ENCODE measurements at places on chromosomes 6 and 20.

DNA sequence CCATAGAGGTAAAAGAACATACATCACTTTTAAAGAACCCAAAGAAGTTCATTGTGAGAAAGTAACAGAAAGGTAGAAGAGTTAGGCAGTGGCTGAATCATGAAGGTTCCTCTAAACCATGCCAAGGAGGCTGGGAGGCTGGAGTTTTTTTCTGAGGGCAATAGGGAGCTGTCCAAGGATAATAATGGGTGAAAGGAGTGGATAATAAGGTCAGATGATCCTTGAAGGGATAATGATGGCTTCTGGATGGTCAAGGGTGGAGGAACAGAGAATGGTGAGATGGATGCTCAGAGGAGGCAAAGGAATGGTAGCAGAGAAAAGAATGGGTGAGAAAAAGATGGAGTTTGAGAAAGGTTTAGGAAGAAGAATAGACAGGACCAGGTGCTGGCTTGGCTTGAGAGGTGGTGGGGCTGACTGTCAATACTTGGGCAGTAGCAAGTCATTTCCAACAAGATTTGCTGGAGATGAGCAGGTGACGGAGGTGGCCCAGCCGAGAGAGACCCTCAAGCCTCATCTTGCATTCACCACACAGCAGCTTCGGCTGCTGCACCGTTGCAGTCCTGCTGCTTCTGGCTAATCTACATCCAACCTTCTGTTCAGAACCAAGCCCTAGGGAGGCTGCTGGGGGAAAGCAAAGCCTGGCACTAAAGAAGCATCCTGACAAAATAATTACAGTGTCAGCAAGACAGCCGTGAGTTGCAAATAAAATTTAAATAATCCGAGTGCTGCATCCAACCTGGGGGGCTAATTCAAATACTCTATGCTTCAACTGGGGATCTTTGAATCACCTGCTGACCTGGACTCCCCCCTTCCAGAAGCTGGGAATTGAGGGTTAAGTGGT lies 131.2 kb upstream of the KCNG1 start:
- no peak for DNase-seq

- DNase-seq: no peak
Measured at GRCh38 chr6:5906842-5907241, 99.9 kb downstream of the NRN1 start.

GRCh38 chr6:63936399-63936798 lies 300.8 kb downstream of the PHF3 start:
- DNase-seq: no peak

- DNase-seq: no peak
Measured at GRCh38 chr6:15368873-15369272, 123.0 kb downstream of the JARID2 start.

DNA sequence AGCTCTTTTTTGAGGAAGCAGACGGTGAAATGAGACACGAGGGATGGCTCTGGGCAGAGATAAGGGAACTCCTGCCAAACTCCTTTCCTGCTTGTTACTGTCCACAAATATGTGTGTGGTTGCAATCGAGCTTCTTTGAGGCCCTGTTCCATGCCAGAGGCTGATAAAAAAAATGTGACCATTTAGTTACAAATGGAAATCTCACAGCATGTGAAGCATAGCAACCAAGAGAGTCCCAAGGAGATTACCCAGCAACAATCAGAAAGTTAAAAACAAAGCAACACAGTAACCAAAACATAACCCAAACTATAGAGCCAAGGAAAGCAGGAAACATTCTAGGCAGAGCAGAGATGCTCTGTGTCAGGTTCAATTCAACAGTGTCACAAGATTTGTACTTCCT lies 35.4 kb upstream of the HMGN3 start:
- no peak for DNase-seq

GRCh38 chr20:37359836-37360235 lies 13.9 kb downstream of the SRC start:
- DNase-seq: no peak

DNA sequence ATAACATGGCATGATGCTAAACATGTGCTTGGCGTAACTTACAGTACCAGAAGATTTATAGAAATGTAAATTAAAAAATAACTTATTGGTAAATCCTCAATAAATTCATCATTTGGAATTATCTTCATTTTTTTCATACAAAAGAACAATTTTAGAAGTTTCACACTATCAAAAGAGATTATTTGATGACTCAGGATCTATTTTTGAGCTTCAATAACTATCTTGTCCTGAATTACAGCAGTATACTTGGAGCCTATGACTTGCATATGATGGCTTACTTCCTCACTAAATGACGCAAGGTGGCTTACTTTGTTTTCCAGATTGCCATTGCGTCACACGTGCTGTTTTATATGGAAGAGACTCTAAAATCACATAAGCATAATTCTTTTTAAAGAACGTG lies 49.2 kb downstream of the KHDRBS2 start:
- no peak for DNase-seq

DNA sequence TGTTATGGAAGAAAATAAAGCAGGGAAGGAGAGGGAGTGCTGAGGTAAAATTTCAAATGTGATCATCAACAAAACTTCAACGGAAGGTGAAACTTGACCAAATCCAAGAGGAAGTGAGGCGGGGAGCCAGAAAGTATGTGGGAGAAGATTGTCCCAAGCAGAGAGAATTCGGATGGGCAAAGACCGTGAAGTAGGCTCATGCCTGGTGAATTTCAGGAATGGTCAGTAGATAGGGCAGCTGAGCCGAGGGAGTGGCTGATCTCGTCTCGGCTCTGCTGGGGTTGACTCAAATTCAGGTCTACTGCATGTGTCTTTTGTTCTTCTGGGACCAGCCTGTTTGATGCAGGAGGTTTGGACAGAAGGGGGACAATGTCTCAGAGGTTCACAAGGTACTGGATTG lies 7.0 kb upstream of the CSNK2A1 start:
- no peak for DNase-seq

DNA sequence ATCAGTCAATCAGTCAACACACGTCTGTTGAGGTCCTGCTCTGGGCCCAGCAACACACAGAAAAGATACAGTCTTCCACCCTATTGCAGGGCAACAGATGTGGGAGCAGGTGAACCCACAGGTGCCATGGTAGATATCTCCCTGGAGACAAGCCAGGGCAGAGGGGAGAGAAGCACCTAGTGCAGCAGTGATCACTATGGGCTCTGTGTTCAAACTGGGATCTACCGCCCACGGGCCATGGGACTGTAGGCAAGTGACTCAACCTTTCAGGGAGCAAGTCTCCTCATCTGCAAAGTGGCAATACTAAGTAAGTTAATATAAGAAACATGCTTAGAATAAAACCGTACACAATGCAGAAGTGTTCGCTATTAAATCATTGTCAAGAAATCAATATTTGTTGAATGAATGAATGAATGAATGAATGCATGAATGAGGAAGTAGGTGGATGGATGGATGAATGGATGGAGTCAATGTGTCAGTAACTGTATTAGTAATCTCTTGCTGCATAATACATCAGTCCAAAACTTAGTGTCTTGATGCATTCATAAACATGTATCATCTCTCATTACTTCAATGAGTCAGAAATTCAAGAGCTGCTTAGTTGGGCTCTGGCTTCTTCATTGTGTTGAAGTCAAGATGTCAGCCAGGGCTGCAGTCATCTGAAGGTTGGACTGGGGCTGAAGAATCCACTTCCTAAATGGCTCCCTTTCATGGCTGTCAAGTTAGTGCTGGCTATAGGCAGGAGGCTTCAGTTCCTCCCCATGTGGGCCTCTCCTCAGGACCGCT lies 31.9 kb upstream of the NFATC2 start:
- DNase-seq: no peak

GRCh38 chr6:10968776-10969175 lies 75.3 kb downstream of the ELOVL2 start:
- no peak for DNase-seq

GRCh38 chr6:128963561-128963960 lies 80.6 kb downstream of the LAMA2 start:
- DNase-seq: no peak

- DNase-seq: no peak
Measured at GRCh38 chr6:149815788-149816187, 48.4 kb downstream of the LRP11 start.

- no peak for DNase-seq
Measured at GRCh38 chr20:53738039-53738944, 144.7 kb upstream of the ZNF217 start.

GRCh38 chr6:144265390-144265789 lies 19.7 kb upstream of the UTRN start:
- no peak for DNase-seq

GRCh38 chr6:89669002-89669401 lies 30.5 kb upstream of the LYRM2 start:
- no peak for DNase-seq

GRCh38 chr6:4543596-4543995 lies 232.6 kb upstream of the CDYL start:
- no peak for DNase-seq

DNA sequence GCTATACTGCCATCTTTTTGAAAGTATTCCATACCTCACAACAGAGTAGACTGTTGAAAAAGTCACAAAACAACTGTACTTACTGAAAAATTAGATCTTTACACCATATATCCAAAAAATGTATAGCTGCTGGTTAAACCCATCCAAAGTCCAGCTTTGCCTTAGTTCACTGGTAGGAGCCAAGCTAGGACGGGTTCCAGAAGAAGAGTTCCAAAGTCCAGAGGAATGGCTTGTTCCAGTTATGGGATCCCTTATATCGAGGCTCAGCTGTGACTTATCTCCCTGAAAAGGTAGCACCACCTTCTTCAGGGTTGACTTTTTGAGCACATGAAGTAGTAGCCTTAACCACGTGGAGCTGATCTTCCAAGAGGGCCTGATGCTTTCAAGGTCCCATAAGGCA lies 236.3 kb upstream of the FLRT3 start:
- DNase-seq: no peak

DNA sequence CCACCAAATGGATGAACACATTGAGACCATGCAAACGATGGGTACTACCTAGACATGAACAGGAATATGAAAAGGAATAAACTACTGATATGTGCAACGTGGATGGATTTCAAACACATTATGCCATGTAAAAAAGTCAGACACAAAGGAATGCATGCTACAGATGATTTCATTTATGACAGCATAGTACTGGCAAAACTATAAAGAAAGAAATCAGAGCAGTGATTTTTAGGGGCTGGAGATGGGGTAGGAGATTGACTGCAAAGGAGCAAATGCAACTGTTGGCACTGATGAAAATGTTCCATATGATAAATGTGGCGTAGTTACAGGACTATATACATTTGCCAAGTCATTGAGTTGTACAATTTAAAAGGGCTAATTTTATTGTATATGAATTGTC lies 13.4 kb upstream of the COL12A1 start:
- no peak for DNase-seq

DNA sequence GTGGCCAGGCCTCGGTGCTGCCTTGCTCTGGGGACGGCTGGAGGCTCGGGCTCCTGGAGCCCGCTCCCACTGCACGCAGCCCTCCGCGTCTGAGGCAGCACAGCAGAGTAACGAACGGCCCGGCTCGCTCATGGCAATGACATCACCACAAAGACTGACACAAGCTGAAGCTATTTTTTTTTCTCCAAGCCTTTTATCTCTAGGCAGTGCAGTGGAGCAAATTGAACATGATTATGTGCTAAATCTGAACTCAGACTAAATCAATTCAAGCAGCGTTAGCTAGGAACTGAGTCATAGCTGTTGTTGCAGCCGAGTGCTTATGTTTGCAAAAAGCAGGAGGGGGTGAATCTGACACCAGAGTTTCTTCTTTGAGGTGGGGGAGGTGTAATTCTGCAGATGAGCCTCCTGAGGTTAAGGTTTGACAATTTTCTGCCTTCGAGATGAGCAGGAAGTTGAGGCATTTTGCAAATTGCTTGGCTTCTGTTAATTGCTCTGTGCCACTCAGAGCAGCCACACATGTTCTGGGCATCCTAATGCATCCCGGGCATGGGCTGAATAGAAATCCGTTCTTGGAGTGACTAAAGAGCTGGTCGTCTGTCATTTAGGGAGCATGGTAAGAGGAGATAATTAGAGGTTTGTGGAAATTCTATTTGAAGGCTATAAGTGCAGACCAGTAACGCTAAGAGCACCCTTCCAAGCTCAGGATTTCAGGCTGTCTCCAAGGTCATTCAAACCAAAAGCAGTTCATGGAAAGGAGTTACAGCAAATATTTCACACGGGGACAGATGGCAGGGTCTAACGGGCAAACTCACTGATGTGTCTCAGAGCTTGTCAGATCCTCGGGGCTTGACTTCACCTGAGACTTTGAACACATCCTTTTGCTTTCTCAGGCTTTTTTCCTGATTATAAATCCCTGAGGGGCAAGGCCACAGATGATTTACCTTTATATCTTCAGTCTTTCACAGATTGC lies 155.1 kb upstream of the ENPP5 start:
- DNase-seq: peak; percentile 21

GRCh38 chr20:57940868-57941522 lies 231.2 kb upstream of the PMEPA1 start:
- no peak for DNase-seq

GRCh38 chr6:38499529-38500096 lies 140.1 kb downstream of the BTBD9 start:
- DNase-seq: no peak

DNA sequence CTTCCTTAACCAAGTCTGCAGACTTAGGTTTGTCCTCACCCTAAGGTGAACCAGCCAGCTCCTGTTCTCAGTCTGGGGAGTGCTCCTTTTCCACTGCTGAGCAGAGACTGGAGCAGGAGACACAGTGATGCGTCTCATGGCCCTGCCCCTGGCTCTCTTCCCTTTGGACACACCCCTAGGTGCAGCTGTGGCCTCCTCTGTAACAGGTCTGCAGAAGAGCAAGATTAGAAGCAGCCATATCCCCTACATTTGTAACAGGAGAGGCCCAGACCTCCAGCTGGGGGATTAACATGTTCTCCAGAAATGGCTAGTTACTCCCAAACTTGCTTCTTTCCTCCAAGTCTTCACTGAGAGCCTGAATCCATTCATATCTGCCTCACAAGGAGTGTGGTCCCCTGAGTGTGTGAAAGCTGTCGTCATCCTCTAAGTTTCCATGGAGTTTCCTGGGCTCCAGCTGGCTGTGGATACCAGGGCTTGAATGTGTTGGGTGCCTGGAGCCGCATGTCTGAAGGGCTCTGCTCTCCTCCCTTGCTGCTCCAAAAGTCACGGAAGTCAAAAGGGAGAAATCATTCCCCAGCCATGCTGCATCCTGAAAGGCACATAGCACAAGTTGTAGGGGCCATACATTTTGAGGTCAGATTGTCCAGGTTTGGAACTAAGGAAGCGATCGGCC lies 57.7 kb downstream of the PPP1R14C start:
- no peak for DNase-seq

DNA sequence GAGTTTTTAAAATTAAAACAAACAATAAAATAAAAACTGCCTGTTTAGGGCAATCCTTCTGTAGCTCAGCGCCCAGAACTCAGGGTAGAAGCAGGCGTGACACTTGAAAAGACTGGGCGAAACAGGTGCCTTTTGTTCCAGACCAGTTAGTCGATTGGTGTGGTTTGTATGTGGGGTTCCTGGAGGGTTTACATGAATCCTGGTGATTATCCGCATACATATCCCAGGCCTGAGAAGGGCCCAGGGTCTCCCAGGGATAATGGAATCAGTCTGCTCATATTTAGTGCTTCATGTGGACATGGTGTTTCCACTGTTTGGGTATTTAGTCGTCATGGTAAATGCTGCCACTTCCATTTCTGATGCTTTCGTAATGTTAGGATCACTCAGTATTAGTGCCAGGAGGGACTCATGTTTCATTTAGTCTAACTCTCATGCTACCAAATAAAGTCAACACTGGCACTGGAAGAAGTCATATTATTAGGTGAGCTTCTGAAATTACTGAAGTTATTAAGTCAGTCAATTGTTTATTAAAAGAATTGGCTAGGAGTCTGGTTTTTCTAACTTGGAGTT lies 116.5 kb downstream of the SAMD5 start:
- DNase-seq: no peak

All from activated CD8-positive, alpha-beta memory T cell treated with anti-CD3 and anti-CD28 coated beads, Interleukin-2, amount 50 U/mL, for 4 hours (primary cell).